Stimulated activated CD4-positive, alpha-beta T cell treated with anti-CD3 and anti-CD28 coated beads, Interleukin-1b, Interleukin-23, amount 100 ng/mL, for 48 hours (primary cell): ENCODE measurements at places on chromosomes 11 and 22.

GRCh38 chr11:103497268-103497667, 388.0 kb downstream of the DYNC2H1 start:
- no peak for DNase-seq

GRCh38 chr11:121892863-121893262, 223.2 kb downstream of the BLID start:
- no peak for DNase-seq

DNA sequence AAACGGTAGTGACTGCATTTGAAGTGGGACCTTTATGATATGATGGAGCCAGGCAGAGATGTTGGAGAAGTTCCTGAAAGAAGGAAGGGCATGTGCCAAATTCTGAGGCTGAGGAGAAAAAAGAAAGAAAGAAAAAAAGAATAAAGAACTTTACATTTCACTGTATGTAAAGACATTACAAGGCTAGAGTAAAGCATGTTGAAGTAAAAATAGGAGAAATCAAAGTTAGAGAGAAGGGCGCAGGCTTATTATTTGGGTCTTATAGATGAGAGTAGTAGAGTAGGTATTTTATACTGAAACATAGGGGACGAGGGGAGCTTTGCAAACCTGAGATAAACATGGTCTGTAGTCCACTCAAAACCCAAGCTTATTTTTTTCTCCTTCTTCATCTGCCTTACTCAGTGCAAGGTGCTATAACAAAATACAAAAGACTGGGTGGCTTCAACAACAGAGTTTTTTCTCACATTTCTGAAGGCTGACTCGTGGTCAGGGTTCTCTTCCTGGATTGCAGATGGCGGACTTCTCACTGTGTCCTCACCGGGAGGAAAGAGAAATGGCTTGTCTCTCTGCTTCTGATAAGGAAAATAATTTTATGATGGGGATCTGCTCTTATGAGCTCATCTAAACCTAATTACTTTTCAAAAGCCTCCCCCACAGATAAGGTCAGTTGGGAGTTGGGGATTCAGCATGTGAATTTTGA, 2.7 kb downstream of the HBG1 start:
- DNase-seq = no peak

- no peak for DNase-seq
Observed at GRCh38 chr22:23373601-23374000, 193.3 kb downstream of the BCR start.

- no peak for DNase-seq
Observed at GRCh38 chr22:27859336-27859735, 57.8 kb upstream of the MN1 start.

GRCh38 chr11:45597097-45597496, 68.3 kb downstream of the CHST1 start:
- no peak for DNase-seq

- DNase-seq = no peak
Observed at GRCh38 chr11:74949753-74950137, 679 bp downstream of the SPCS2 start.

DNA sequence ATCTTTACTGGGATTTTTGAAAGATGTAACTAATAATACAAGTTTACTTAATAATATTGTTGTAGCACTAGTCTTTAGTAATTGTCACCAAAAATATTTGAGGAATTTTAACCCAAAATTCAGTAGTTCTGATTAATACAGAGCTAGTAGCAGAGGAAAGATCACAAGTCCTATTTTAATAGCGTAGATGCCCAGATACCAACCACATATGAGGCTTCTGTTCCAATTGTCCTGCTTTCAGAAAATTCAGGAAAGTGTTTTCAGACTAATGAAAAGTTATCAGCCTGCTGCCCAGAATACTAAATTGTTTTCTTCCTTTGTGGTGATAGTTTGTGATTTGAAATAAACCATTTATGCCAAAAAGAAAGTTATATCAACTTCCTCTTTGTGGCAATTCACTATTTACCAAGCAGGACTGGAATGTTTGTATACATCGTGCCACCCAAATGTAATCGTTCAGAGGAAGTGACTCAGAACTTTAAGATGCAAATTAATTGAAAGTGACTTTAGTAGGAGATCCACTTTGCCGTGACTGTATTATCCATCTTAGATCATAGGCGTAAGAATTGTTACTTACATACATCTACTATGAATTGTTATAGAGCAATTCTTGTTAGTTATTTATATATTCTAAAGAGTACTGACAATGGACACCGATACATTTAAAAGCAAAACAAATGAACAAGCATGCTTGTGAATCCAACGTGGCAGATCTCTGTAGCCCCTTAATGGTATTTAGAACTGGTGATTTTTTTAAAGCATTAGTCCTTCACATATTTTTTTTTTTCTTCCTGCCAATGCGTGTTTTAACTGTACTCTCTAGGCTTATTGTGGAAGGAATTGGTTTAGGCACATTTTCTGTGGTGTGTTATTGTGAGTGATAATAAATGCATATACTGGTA, 231.0 kb downstream of the DDX10 start:
- DNase-seq = no peak

DNA sequence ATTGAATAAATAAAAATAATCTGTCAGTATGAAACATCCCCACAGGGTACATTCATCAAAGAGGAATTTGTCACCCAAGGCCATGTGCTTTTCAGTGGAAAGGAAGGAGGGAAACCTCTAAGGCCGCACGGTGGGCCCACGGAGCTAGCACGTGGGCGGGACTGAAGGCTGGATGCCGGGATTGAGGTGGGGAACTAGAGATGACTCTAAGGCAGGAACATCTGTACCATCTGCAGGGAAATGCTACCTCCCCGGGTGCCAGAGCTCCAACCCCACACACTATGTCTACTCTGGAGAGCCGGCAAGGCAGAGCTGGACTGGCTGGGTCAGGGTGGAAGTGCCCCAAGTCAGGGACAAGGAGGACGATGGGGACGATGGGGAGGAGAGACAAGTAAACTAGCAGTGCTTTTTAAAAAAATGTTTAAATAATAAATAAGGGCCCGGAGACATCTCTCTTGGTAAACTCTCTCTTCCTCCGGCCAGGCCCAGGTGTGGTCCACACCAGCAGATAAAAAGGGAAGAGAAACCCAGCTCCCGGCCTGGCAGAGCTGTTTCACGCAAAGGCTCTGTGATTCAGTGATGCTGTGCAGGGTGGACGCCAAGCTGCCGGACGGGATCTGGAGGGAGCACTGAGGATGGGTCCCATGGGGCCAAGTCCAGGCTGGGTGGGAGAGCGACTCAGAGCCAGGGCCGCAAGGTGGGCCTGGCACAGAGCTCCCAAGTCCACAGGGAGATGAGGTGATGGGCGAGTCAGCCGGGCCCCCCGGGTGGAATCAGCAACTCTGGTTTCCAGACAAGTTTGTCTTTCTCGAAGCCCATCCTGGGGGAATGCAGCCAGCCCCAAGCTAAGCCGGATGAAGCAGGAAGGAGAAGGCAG, 5.8 kb downstream of the LIF start:
- DNase-seq = no peak

DNA sequence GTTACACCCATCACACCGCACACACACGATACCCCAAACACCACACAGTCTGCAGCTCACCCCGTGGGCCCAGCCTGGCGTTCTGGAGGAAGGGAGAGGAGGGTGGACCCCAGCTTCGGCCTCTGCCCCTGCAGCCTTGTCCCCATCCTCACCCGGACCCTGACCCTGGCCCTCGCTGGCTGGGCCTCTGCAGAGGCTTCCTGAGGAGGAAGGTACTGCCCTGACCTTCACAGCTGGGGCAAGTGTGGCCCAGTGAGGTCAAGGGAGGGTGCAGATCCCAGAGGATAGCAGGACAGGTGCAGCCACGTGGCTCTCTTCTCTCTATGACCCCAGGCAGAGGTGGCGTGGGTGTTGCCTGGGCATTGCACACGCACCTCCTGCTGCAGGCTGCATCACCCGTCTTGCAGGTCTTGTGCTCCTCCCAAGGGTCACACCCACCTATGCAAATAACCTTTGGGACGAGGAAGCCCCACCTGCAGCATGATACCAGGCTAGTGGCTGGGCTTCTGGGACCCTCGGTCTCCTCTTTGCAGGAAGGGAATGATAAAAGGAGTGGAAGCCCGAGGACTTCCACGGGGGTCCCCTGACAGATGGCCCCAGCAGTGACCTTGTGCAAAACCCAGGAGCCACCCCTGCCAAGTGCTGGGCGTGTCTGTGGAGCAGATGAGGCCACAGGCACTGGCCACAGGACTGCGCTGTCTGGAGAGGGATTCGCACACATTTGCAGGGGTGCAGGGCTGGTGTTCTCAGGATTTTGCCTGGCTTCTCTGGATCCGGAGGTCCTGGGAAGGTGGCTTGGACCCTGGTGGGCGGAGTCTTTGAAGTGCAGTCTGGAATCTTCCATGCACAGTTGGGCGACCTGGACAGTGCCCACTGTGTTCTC, 1241.5 kb downstream of the BRD1 start:
- DNase-seq = no peak

DNA sequence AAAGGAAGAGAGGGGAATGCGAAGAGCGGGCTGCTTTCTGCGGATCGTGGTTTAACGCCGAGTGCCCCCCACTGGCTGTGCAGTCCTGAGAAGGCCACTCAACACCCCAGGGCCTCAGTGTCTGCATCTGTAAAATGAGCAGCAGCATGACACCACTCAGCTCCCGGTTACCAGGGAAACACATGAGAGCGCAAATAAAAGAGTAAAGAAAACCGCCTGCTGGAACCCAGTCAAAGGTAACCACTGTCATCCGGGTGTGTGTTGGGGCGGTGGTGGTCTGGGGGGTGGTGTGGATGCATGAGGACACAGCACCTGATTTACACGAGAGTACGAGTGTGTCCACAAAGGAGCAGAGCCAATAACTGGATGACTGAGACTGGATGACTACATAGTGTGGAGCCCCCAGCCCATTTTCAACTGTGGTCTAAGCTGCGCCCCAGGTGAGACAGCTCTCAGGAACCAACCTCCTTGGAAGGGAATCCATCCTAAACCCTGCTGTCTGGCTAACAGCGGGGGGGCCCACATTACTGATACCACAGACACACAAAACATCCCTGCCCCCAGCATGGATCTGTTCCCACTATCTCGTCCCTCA, 5.7 kb downstream of the CELSR1 start:
- DNase-seq = no peak

- no peak for DNase-seq
Observed at GRCh38 chr11:36602135-36602534, 4.1 kb upstream of the RAG2 start.

- no peak for DNase-seq
Observed at GRCh38 chr22:44865193-44866057, 113.0 kb downstream of the ARHGAP8 start.

- DNase-seq = no peak
Observed at GRCh38 chr11:92697461-92698312, 271.8 kb upstream of the MTNR1B start.

DNA sequence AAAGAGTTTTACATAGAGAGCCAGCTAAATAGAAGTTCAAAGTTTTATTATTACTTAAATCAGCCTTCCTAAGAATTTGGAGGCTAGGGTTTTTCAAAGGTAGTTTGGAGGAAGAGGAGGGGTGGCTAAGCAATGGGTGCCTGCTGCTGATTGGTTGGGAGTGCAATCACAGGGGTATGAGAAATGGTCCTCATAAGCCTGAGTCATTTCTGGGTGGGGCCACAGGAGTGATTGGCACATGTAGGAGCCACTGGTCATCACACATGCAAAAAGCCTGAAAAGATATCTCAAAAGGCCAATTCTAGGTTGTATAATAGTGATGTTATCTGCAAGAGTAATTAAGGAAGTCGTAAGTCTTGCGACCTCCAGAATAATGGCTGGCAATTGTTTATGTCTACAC, 12.9 kb downstream of the OR51L1 start:
- DNase-seq = no peak

DNA sequence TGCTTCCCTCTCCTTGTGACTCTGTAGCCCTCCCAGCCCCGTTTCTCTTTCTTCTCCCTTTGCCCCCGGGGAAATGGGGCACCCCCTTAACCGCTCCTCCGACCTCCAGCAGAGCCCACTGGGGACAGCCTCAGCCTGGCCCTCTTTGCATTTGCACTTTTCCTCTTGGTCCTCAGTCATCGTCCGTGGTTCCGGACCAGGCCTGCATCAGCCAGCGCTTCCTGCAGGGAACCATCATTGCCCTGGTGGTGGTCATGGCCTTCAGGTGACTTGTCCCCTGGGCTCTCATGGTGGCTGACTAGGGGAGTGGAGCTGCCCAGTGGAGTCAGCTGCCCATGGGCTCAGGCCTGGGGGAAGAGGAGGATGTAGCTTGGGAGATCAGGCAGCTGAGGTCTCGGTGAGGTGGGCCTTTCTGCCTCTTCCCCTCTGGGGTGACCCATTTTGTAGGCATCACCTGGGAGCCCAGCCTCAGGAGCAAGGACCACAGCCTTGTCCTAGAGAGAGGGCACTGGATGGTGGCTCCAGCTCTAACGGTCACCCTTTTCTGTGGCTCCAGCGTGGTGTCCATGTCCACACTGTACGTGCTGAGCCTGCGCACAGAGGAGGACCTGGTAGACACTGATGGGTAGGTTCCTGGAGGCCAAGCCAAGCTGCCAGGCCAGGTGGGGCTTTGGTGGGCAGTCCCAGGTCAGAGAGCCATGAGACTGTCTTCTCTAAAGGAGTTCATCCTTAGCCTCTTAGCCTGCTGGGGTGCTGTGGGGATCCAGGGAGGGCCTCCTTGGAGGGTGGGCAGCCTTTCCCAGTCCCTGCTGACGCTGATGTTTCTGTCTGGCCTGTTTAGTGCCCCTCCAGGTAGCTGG, 12.5 kb downstream of the TMEM258 start:
- DNase-seq = no peak

GRCh38 chr11:47107744-47108143, 68.9 kb downstream of the ARFGAP2 start:
- no peak for DNase-seq

DNA sequence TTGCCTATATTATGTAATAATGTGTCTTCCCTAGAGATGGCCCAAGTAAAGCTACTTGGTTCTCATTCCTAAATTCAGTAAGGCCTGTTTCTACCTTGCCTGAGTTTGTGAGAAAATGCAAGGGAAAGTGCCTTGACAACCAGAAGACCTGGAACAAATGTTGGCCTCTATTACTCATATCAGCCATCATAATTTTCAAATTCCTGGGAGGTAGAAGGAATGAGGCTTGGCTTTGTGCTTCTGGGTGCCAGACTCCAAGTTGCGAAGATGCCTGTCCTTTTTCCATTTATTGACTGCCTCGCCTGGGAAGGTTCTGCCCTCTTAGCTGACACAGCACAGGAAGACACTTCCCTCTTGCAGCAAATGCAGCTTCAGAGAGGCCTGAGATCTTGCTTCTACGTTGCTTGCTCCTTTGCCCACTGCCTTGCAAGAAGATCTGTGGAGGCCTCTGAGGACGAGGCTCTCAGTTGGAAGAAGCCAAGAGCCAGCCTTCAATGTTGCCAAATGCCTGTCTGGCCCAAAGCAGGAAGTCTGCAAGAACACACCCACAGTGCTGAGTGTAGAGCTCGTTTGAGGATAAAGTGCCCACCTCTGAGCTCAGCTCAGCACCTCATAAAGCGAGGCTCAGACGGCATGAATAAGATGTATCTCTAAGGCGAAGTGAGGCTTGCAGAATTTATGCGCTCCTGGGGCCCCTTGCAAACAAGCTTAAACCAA, 120.1 kb downstream of the GALNT18 start:
- no peak for DNase-seq
